ENCODE measurements at places on chromosomes 2 and 18. TPM values are rescaled to one million over a fixed set of nuclear protein-coding genes. Genes with fewer than 3 reads are reported as not detected.

Gene RNU2-63P
- total RNA-seq, result not detected

Gene GKN1
- total RNA-seq, result not detected

Gene SCN3A
- 0.03 TPM for total RNA-seq

Gene TOGARAM2
- total RNA-seq, result not detected

Gene CGREF1
- 20.4 TPM for total RNA-seq

Gene FAM228A
- total RNA-seq, result not detected

Gene PTPN4
- 15.7 TPM for total RNA-seq

Gene CFAP210
- not detected for total RNA-seq

Gene SRD5A2
- not detected for total RNA-seq

Gene SEMA4F
- total RNA-seq, result 15.1 TPM

All from SK-MEL-5 (cell line).